ENCODE measurements at places on chromosomes 6 and 20. TPM values are rescaled to one million over a fixed set of nuclear protein-coding genes. Genes with fewer than 3 reads are reported as not detected.
A peak's percentile ranks its signal among the peaks of the same experiment; 100 is the strongest.

Gene GPX6
- not detected for total RNA-seq

Gene ABCC10
- total RNA-seq, result 6.9 TPM

Gene NKX2-2
- not detected for total RNA-seq

Gene QRSL1
- total RNA-seq, result 16.4 TPM

DNA sequence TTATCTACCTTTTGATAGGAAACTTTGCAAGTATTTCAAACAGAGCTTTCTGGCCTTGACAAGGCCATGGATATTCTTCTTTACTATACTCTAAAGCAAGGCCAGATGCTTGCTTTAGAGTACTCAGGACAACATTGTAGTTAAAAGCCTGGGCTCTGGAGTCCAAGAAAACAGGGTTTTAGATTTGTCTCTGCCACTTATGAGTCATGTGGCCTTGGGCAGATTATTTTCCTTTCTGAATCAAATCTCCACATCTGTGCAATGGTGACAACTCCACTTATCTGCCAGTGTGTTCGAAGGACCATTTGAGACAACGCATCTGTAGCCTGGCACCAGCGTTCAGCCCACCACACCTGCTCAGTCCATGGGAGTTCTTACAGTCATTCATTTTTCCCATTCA, 265.9 kb upstream of the RIN2 start:
- no peak for DNase-seq

GRCh38 chr6:47714802-47715201, 16.4 kb downstream of the ADGRF4 start:
- DNase-seq, result no peak

GRCh38 chr6:20415712-20416454, 14.2 kb downstream of the E2F3 start:
- DNase-seq, result no peak

GRCh38 chr6:39197922-39198500, 31.3 kb downstream of the KCNK5 start:
- DNase-seq, result no peak

DNA sequence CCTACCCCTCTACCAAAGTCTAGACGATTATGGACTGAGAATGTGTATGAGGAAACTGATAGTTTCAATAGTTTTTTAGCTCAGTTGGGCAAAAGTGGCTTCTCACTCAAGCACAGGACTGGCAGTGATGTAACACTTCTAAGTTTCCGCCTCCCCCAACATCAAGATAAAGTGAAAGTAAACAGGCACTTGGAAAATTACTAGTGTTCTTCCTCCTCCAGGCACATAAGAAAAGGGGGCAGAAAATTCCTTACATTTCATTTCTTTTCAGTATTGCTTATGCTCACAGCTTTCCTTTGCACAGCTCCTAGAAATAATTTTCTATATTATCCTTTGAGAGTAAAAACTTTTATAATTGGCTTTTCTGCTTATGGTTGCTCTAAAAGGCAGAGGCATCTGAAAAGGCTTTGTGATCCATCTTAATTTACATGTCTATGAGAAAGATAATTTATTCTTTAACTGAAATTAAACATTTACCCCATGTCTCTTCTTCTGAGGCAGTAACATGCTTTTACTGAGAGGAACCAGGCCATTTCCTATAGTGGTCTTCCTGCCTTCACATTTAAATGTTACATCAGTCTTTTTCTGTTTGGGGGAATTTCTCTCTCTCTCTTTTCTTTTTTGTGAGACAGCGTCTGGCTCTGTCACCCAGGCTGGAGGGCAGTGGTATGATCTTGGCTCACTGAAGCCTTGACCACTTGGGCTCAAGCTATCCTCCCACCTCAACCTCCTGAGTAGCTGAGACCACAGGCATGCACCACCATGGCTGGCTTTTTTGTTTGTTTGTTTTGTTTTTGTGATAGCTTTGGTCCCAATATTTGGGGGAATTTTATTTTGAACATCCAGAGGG, 65.0 kb upstream of the EEF1A1 start:
- DNase-seq, result peak; percentile 66

DNA sequence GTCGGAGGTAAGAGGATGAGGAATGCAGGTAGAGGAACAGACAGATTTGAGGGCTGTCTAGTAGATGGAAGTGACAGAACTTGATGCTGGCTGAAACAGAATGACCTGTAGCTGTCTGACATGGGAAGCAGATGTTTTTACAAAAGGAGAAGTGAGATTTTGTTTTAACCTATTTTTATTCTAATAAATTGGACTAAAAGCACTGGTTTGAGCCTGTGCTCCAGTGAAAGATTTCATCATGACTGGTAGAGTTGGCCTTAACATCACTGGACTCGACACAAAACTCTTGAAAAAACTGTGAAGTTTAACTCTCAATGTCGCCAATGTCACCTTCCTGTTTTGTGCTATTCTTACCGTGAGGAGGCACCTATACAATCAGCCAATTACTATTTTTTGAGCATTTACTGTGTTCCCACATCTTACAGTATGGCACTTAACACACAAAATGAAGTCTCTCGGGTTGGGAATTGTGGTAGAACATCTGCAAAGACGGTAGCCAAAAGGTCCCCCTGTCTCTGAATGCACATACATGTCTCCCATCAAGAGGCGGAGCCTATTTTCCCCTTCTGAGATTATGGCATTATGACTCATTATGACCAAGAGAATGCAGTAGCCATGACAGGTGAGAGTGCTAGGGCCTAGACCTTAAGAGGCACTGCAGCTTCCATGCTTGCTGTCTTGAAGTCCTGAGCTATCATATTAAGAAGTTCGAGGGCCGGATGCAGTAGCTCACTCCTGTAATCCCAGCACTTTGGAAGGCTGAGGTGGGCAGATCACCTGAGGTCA, 93.2 kb downstream of the FOXF2 start:
- no peak for DNase-seq

GRCh38 chr20:34512266-34512954, 3.8 kb upstream of the DYNLRB1 start:
- DNase-seq, result no peak

DNA sequence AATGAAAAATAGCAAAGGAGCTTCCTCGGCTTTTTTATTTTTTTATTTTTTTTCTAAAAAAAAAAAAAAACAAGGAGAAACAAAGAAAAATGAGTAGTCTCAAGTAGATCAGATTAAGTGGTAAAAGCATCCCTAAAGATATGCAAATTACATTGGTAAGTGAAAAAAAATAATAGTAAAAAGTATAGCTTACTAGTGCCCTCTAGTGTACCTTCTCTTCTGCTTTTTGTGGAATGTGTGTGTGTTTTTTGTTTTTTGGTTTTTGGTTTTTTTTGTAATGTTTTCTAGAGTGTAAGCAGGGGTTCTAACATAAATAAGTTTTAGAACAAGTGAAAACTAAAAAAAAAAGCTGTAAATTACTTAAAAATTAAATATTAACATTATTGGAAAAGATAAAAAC, 1062.0 kb downstream of the HACE1 start:
- no peak for DNase-seq

DNA sequence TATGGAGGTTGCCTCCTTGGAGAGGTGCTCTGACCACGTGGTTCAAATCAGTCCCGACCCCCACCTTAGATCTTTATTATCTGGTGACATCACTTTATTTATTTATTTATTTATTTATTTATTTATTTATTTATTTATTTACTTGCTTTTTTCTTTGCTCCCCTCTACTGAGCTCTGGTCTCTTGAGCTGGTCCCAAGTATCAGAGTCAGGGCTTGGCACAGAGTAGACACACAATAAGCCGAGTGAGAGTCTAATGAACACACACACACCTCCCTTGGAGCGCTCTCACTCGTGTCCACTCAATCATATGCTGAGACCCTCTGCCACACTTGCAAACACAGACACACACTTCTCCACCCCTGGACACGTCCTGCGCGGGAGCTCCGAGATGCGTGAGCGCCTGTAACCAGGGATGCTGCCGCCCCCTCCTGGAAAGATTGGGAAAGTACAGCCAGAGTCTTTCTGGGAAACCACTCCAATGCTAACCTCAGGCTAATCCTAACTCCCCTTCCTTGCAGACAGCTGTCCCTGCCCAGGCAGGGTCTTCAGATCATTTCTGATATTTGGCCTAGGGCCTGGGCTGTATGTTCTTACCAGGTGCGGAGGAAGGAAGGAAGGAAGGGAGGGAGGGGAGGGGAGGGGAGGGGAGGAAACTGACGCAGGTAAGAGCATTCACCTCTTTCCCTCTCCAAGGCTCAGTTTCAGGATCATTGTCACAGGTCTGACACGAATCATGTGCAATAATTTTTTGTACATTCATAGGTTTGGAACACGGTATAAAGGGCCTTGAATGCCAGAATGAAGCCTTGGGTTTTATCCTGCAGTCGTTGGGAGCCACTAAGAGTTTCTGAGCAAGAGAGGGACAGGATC, 70.9 kb downstream of the STK35 start:
- DNase-seq, result peak; percentile 61

DNA sequence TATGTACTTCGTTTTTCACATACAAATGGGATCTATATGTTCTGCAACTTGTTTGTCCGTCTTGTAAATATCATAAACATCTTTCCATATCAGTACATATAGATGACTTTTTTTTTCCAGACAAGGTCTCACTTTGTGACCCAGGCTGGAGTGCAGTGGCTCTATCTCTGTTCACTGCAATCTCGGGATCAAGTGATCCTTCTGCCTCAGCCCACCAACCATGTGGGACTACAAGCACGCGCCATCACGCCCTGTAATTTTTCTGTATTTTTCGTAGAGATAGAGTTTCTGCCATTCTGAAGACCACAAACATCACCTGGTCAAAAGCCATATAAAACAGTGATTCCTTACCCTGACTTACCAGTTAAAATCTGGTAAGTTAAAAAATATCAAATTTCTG, 37.7 kb upstream of the SYNCRIP start:
- DNase-seq, result no peak

GRCh38 chr6:34610819-34611477, 54.8 kb upstream of the SPDEF start:
- peak; percentile 28 for DNase-seq

- no peak for DNase-seq
Measured at GRCh38 chr6:130836055-130836640, 8.9 kb downstream of the SMLR1 start.

GRCh38 chr6:45801471-45802289, 214.0 kb downstream of the CLIC5 start:
- DNase-seq, result no peak

- peak; percentile 33 for DNase-seq
Measured at GRCh38 chr6:133973109-133973971, 20.3 kb downstream of the TBPL1 start.

- no peak for DNase-seq
Measured at GRCh38 chr6:45675634-45676033, 297.9 kb upstream of the SUPT3H start.

DNA sequence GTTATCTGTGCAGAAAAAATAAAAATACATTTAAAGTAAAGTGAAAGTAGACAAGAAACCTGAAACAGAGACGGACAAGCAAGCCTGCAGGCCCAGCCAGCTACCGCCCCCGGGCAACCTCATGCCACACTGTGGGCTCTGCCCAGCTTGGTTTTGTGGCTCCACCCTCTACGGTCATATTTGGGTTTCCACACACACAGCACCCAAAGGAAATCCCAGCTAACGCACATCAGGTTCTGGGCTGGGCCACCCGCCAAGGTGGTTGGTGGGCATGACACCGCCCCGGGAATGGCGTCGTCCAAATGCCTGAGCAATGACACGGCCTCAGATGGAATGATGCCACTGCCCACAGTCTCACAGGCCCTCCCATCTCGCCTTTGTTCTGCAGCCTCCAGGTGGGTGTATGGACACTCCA, 22.9 kb downstream of the FAM110A start:
- DNase-seq, result peak; percentile 40

DNA sequence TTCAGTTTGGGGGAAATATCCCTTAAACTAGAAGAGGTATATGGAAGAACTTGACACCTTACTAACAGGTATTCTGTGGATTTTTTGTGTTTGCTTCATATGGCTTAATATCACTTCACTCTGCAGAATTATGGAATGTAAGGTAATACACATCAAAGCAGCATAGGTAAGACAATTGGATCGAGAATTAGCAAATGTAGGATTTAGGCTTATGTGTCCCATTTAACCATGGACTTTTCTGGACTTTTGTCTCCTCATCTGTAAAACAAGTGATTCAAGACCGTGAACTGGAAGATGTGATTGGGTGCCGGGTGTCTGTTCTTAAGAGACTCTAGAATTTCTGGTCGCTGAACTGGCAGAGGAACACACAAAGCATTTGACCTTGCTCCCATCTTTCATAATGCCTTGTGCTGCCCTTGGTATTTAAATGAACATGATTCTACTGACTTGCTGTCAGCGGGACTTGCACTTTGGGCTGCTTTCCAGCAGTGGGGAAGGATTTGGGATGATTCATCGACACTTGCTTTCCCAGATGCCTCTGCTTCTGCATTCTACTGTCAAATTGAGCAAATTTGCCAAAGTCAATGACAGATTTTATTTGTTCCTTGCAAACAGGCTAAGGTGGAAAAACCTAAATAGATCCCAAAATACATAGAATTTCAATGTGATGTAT, 199.8 kb downstream of the PLCB1 start:
- no peak for DNase-seq

DNA sequence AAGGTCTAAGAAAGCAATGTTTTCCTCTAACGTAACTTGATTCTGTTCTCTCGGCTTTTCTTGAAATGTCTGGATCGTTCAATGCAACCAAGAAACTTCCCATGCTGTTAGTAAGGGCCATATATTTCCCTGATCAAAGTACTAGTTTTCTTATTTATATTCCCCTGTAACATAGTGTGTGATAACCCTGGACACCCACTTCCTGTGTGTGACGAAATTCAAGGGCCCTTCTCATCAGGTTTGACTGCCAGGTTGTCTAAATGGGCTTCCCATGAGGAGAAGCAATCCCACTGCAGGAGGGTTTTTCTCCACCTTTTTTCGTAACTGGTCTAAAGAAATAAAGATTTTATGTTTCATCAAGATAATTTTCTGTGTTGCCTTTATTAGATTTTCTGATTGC, 102.6 kb upstream of the RPS6KA2 start:
- DNase-seq, result no peak

All from NCI-H460 (cell line).